ENCODE measurements at places on chromosomes 13 and 19. TPM values are rescaled to one million over a fixed set of nuclear protein-coding genes. Genes with fewer than 3 reads are reported as not detected.

KLK10 gene
- not detected for total RNA-seq

DNA sequence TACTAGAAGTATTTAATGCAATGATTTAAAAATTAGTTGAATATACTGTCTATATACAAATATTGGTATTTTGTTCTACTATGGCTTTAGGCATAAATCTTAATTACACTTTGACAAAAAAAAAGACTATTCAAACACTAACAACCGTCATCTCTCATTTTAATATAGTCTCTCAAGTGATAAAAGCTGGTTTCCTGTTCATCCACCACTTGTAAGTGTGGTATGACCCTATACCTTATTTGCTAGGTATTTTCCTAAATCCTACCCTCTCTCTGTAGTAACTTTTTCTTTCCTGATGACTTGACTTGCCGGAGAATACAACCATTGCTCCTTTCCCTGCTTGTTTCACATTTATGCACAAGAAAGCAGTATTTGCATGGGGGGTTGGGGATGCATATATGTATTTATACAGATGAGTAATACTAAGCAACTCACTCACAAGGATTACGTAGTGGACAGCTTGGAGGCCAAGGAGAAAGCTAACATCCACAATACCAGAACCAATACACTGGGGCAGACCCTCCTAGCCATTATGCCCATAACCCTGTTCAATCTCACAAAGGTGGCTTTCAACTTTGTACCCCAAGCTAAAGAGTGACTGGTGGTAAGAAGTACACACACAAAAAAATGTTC, 12.7 kb upstream of the EFNB2 start:
- H3K4me1 ChIP-seq = peaks cover 25% of the 10 kb centered on the region
- no peaks in the 10 kb centered on the region for H3K27me3 ChIP-seq
- no peak for DNase-seq
- H3K27ac ChIP-seq = no peak overlapping the region
- no peak overlapping the region for H3K4me3 ChIP-seq

DNA sequence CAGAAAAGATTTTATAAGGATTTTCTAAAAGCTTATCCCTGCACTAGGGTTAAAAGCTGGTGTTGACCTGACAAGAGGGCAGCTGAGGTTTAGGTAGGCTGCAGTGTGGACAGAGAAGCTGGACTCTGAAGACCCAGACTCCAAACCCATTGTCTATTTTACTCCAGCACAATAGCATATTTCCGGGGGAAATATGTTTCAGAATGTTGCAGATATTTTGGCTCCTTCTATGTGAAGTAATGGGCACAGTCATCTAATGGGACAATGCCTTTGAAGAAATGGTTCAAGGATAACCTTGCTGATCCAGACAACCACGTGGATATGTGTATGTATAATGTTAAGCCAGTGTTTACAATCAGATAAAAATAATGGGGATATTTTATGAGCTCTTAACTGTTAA, 173.8 kb upstream of the TSC22D1 start:
- H3K4me3 ChIP-seq = no peak overlapping the region
- H3K36me3 ChIP-seq = no peaks in the 10 kb centered on the region
- DNase-seq = no peak
- no peak overlapping the region for H3K27ac ChIP-seq
- H3K27me3 ChIP-seq = peaks cover 5% of the 10 kb centered on the region

DNA sequence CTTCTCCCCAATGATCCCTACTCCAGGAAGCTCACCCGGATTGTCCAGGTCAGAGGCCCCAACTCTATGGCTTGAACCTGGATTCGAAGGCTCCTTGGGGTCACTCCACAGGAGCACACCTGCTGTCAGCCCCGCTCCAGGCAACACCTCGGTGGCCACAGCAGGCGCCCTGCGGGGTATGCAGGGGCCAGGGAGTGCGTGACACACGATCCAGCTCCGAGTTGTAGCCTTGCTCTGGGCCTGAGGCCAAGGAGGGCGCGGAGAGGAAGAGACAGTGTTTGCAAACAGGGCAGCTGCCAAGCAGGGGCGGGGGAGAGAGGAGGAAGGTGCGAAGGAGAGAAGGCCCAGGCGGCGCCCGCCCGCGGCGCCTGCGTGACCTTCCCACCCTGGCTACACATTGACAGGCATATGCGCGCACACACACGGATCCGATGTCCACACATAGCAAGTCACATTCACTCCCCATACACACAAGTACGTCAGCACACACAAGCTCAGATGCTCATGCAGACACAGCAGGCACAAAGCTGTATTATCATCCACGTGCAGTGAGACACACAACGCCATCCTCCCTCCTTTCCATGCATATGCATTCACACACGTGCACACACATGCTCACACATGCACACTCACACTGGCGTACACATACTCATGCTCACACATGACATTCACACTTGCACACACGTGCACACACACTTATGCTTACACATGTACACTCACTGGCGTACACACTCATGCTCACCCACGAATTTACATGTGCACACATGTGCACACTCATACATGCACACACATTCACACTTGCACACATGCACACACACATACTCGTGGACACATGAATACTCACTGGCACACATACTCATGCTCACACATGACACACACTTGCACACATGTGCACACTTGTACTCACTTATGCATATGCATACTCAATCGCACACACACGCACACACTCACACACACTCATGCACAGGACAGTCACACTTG, 10.4 kb downstream of the SBK2 start:
- DNase-seq = no peak
- no peak overlapping the region for H3K4me3 ChIP-seq
- H3K4me1 ChIP-seq = no peaks in the 10 kb centered on the region
- H3K27ac ChIP-seq = no peak overlapping the region

SDHAF1 gene
- 21.4 TPM for total RNA-seq

GRCh38 chr19:28396287-28396831, 816.6 kb downstream of the UQCRFS1 start:
- H3K27ac ChIP-seq = no peak overlapping the region
- no peak for DNase-seq
- peaks cover 5% of the 10 kb centered on the region for H3K36me3 ChIP-seq
- H3K4me3 ChIP-seq = no peak overlapping the region
- H3K27me3 ChIP-seq = no peaks in the 10 kb centered on the region
